ENCODE measurements at places on chromosomes 11 and 22.

- no peak for DNase-seq
Measured at GRCh38 chr11:117562136-117562535, 234.5 kb downstream of the CEP164 start.

GRCh38 chr11:44904261-44905020, 46.2 kb downstream of the TP53I11 start:
- DNase-seq, result no peak

DNA sequence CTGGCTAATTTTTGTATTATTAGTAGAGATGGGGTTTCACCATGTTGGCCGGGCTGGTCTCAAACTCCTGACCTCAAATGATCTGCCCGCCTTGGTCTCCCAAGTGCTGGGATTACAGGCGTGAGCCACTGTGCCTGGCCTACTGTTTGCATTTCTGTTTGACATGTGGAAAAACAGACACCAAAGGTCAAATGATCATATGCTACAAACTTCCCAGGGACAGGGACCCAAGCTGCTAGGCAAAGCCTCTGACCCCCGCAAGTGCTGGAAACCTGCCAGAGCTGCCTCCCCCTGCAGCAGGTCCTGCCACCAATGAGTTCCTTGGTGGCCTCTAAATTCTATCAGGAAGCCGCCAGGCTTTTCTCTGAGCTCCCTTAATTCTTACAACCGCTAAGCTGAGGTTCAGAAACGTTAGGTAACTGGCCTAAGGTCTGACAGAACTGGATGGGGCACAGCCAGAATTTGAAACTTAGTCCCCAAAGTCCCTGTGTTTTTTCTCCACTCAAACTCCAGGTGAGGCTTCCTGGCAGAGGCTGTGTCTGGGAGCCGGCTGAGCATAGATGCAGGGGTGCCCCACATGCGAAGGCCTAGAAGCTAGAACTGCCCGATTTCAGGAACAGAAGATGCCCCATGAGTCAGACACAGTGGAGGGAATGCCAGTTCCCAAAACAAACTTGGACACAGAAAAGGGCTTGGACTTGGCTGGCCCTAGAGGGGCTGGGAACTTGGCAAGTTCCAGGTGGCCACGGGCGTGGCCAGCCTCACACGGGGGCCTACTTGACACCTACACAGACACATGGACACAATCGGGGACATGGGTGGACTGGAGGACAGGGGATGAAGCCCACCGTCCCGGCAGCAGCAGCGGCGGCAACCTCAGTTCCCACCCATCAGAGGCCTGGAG, 7.4 kb downstream of the CSNK1E start:
- peak; percentile 43 for DNase-seq

DNA sequence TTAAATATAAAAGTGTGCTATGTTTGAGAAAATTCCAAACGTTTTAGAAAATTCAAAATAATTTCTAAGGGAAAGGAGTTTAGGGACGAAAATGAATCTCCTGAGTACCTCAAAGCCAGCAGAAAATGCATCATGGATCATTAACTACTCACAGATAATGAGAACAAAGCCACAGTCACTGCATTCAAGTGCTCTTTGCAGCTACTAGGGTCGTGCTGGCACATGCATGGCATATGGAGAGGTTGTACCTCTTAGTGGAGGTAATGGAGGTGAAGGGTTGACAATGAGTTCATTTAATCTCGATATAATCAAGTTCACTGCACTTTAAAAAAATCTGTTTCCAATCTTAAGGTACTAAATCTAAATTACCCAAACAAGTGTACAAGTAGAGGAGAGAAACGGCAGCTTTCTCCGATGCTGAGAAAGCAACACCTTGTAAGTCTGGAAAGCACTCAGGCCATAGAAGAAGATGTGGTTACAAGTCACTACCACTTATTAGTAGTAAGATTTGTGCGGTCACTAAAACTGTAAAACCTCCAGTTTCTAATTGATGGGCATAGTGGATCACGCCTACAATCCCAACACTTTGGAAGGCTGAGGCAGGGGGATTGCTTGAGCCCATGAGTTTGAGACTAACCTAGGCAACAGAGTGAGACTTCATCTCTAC, 261.1 kb upstream of the ANO3 start:
- no peak for DNase-seq

- DNase-seq, result peak; percentile 83
Measured at GRCh38 chr11:31645747-31646146, 136.2 kb downstream of the ELP4 start.

DNA sequence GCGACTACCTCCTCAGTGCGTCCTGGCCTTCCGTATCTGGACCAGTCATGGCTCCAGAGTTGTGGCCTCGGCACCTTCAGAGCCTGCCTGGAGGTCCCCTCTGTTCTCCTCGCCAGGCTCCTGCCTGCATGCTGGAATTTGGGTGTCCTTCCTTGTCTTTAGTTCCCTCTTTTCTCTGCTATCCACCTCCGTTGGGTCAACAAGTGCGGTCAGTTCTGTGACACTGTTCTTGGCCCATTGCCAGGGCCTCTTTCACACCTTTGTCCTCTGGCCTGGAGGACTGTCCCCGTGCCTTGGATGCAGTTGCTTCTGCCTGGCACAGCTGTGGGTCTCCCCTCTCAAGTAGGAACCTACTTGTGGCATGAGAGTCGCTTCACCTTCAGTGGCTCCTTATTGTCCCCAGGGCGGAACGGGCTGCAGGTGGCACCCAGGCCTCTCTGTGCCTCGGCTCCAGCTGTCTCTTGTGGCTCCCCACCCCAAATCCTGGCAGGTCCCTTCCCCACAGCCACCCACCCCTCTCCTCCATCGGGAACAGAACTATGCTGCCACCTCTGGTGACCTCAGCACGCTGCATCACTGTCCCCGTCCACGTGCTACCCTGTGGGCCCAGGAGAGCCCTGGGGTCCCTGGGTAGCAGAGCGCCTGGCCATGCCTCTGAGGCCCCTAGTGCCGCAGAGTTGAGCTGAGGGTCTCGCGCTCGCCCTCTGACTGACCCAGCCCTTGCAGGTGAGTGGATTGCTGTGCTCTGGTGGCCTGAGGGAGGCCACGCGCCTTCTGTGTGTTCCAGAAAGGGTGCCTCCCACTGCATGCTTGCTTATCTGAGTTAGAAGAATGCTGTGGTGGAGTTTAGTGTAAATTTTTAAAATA, 4.7 kb downstream of the DGCR8 start:
- DNase-seq, result no peak

GRCh38 chr11:35641171-35641897, 21.2 kb upstream of the TRIM44 start:
- no peak for DNase-seq

DNA sequence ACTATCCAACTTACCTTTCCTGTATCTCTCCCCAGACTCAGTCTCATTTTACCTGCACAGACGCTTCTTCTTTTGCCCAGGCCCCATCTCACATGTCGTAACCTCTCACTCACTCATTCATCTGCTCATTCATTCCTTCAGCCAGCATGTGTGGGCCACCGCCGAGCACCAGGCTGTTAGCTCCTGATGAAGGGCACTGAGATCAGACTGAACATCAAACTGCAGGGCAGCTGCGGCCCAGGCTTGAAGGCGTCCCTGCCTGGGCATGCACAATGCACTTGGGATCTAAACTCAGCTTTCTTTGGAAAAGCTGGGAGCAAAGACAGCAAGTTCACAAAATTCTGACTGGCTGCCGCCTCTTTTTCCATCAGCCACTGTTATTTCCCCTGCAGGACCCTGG, 1456.3 kb downstream of the BRD1 start:
- DNase-seq, result no peak

GRCh38 chr11:123122852-123123251, 60.9 kb upstream of the HSPA8 start:
- DNase-seq, result no peak

DNA sequence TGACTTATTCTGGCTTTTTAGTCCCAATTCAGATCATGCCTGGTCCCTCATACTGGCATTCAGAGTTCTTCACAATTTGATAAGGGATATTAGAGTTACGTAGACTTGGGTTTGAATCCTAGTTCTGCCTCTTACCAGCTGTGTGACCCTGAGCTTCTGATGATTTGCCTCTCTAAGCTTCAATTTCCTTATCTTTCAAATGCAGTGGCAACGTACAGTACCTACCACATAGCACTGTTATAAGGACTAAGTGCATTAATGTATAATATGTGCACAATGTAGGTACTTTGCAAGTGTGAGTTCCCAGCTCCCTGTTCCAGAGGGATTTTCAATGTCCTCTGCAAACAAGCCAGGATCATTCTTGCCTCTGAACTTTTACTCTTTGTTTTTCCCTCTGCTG, 7.3 kb downstream of the RHOG start:
- DNase-seq, result no peak

- no peak for DNase-seq
Measured at GRCh38 chr22:17915188-17915587, 109.2 kb downstream of the MICAL3 start.

GRCh38 chr11:102914238-102915043, 39.7 kb upstream of the MMP12 start:
- peak; percentile 60 for DNase-seq

DNA sequence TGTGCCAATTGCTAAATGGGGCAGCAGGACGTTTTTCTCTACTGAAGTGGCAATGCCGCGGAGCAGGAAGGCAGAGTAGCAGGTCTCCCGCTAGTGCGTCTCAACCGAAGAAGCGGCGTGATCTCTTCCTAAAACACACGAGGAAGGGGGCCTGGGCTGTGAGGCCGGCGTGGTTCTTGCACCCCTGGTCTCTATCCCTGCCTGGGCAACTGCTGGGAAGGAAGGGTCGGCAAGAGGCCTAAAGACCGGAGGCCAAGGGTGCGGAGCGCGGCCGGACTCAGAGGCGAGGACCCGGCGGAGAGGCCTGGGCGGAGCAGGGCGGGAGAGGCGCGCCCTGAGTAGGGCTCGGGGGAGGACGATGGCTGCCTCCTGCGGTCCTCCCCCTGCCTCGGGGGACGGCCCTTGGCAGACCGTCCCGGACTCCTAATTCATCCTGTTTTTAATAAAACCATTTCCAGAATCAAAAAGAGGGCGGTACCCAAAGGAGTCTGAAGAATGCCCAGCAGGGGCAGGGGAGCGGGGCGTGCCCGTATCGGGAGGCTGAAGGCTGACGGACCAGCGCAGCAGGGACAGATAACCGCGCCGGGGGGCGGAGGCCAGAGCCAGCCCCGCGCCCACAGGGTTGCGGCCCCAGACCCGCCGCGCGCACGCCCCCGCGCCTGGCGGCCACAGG, 572 bp upstream of the APLP2 start:
- DNase-seq, result peak; percentile 95

GRCh38 chr11:2298795-2299761, 2.6 kb downstream of the C11orf21 start:
- no peak for DNase-seq

DNA sequence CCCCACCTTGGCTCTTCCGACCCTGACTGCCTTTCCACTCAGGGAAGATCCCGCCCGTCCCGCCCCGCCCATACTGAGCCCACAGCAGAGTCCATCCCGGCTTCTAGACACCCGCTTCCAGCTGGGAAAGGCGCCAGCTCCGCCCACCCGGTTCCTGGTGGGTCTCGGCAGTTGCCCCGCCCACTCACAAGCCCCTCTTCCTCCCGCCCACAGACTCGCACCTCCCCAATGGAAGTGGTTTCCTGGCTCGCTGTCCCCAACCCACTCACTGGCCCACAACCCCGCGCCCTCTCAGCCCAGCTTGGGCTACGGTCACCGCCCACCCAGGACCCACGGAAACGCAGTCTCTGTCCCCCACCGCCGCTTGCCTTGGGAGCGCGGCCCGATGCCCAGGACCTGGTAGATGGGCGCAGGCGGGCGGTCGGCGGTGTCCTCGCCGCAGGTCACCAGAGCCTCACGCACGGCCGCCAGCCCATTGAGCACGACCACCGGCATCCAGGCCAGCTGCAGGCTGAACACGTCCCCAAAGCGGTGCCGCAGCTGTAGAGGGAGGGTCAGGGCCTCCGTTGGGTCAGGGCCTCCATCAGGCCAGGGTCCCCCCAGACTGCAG, 22.2 kb upstream of the CYP2D6 start:
- DNase-seq, result no peak

DNA sequence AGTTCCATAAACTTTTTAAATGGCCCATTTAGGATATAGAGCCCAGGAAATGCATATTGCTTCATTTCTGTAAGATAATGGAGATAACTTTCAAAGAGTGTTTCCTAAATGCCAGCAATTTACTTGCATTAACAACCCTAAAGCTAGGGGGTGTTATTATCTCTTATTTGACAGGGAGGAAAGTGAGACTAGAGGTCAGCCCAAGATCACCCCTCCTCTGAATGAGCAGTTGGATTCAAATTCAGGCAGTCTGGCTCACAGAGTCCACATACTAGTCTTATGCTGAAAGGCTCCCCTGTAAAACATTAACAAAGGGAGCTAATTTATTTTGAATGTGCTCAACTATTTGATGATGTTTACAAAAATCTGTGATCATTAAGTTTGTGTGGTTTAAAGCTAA, 49.9 kb upstream of the TRIM77 start:
- no peak for DNase-seq

GRCh38 chr11:78432956-78433355, 15.3 kb upstream of the GAB2 start:
- no peak for DNase-seq

DNA sequence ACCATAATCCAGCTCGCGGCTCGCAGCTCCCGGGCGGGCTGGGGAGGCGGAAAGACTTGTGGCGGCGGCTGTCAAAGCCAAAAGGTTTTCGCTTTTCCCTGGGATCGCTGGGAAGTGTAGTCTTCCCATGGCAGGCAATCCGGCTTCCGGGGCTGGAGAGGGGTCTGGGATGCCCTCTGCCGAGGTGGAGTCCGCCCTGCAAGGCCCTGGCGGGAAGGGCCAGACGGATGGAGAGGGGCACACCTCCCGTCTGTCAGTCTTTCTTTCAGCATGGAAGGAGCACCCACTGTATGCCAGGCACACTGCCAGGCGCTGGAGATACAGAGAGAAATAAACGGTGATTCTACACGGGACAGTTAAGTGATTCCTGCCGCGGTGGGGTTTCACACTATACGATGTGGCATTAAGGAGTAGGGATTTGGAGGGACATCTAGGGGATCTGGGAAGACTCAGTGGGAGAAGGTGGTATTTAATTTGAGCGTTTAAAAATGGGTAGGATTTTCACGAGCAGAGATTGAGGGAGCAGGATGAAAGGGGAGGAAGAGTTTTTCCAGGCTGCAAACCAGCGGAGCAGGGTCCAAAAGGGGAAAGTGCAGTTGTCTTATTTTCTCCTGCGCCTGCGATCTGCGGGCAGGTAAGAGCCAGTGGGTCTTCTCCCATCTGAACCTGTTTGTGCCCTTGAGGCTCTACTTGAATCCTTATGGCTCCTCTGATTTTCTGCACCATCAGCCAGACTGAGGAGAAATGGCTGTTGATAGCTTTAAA, at the start of gene BACE1:
Gene BACE1, minus strand, starts transcription at position 60 of the 765 bp plus-strand sequence. CDS start 461 bp downstream, outside the sequence.
- DNase-seq, result peak; percentile 82
